SW 1271 (cell line): ENCODE measurements at places on chromosomes 7 and 10.

- DNase-seq = no peak
These were observed 3.8 kb downstream of the WDR91 start for GRCh38 chr7:135207406-135208101.

- DNase-seq = no peak
These were observed 362.5 kb upstream of the PCDH15 start for GRCh38 chr10:55163388-55163979.

DNA sequence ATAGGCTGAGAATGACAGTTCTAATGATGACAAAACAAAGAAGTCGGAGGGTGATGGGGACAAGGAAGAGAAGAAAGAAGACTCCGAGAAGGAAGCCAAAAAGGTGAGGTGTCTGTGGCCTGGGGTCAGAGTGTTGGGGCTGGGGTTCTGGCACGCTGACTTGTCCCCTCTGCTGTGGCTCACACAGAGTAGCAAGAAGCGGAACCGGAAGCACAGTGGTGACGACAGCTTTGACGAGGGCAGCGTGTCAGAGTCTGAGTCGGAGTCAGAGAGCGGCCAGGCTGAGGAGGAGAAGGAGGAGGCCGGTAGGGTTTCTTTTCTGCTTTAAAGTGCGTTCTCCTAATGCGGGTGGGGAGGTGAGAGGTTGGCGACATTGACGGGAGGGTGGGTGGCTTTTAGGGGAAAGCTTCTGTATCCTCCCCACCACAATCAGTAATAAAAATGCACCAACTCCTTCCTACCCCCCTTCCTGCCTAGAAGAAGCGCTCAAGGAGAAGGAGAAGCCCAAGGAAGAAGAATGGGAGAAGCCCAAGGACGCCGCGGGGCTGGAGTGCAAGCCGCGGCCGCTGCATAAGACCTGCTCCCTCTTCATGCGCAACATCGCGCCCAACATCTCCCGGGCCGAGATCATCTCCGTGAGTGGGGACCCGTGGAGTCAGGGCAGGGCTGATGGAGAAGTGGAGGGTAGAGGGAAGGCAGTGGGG, 4.6 kb downstream of the UFSP1 start:
- no peak for DNase-seq

DNA sequence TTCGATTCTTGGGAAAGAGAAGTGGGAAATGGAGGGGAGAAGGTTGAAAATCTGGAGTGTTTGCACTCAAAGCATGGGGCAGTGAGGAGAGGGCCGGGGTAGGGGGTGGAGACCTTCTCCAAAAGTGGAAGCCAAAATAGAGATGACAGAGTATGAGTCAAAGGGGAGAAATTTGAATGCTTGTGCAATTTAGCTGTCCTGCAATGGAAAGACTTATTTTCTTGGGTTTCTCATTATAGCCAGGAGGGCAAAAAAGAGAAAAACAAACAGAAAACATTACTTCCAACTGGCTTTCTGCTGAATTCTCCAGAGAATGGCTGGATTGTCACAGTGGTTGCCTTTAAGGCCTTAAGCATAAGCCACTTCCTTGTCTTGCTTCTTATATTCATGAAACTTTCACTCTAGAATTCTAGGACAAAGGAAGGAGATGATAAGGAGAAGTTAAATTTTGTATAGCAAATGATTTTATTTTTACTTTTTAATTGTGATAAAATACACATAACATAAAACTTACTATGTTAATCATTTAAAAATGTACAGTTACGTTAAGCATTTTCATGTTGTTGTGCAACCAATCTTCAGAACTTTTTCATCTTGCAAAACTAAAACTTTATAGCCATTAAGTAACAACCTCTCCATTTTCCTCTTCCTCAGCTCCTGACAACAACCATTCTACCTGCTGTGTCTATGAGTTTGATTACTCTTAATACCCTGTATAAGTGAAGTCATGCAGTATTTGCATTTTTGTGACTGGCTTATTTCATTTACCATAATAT, 100.2 kb downstream of the GPR85 start:
- DNase-seq = no peak
